ENCODE measurements at places on chromosomes 7 and 10. TPM values are rescaled to one million over a fixed set of nuclear protein-coding genes. Genes with fewer than 3 reads are reported as not detected.

Gene SLC13A4
- total RNA-seq: not detected

Gene KNDC1
- total RNA-seq: not detected

Gene MYOZ1
- not detected for total RNA-seq

Gene INA
- total RNA-seq: 0.32 TPM

Gene PLAC9
- total RNA-seq: not detected

Gene NPY4R2
- not detected for total RNA-seq

Gene SUGCT
- 1.2 TPM for total RNA-seq

Gene PDE1C
- not detected for total RNA-seq

Gene MYPN
- not detected for total RNA-seq

Gene TMEM213
- not detected for total RNA-seq

Gene NFE2L3
- 23.8 TPM for total RNA-seq

Gene EBLN1
- total RNA-seq: not detected

Gene HOXA9
- total RNA-seq: not detected

Gene SDK1
- total RNA-seq: 1.1 TPM

Gene PON1
- not detected for total RNA-seq

Gene DCLRE1A
- 14.4 TPM for total RNA-seq

Gene SEPTIN7
- 229 TPM for total RNA-seq

Gene ATG9B
- total RNA-seq: 10.0 TPM

Gene AKR1C1
- 0.86 TPM for total RNA-seq

Gene ITIH5
- not detected for total RNA-seq

Gene PON3
- total RNA-seq: not detected

Gene SERPINE1
- 0.05 TPM for total RNA-seq

Gene NCAPG2
- total RNA-seq: 127 TPM

Gene RASA4B
- 30.1 TPM for total RNA-seq

Gene PDK4
- not detected for total RNA-seq

Gene LIPJ
- total RNA-seq: not detected

Gene SYCE1
- total RNA-seq: 0.66 TPM

Gene CPA4
- total RNA-seq: not detected

Gene PIP
- total RNA-seq: not detected

All from activated CD4-positive, alpha-beta T cell treated with anti-CD3 and anti-CD28 coated beads for 36 hours (primary cell).